Neural crest cell (in vitro differentiated cells): ENCODE measurements at places on chromosomes 4 and X. TPM values are rescaled to one million over a fixed set of nuclear protein-coding genes. Genes with fewer than 3 reads are reported as not detected.

TRIM75 gene
- not detected in 2 replicates for total RNA-seq

MAGEA9 gene
- total RNA-seq: not detected in 2 replicates

KCNE5 gene
- total RNA-seq: 1.9 TPM in 2 replicates

CLGN gene
- total RNA-seq: 16.1 and 19.0 TPM in 2 replicates

EXOC1L gene
- total RNA-seq: not detected in 2 replicates

NAA11 gene
- total RNA-seq: not detected in 2 replicates

DOK7 gene
- 0.16 TPM in 1 of 2 replicates, not detected in the other for total RNA-seq

- no peak overlapping the region for H3K27ac ChIP-seq
- no peaks in the 10 kb centered on the region for H3K27me3 ChIP-seq
- H3K36me3 ChIP-seq: no peaks in the 10 kb centered on the region
These were observed 231.9 kb upstream of the INTU start for GRCh38 chr4:127400731-127401346.

FHIP1A gene
- 0.23 TPM in 1 of 2 replicates, not detected in the other for total RNA-seq

CLDN34 gene
- total RNA-seq: 0.30 and 0.33 TPM in 2 replicates

ZFYVE28 gene
- total RNA-seq: 1.2 and 1.4 TPM in 2 replicates

- H3K27ac ChIP-seq: no peak overlapping the region
- no peaks in the 10 kb centered on the region for H3K27me3 ChIP-seq
- H3K36me3 ChIP-seq: no peaks in the 10 kb centered on the region
- no peak overlapping the region for H3K4me3 ChIP-seq
- DNase-seq: no peak
These were observed 437.6 kb upstream of the AGA start for GRCh38 chr4:177879851-177880250.

MAB21L2 gene
- total RNA-seq: 3.3 and 3.5 TPM in 2 replicates

DNA sequence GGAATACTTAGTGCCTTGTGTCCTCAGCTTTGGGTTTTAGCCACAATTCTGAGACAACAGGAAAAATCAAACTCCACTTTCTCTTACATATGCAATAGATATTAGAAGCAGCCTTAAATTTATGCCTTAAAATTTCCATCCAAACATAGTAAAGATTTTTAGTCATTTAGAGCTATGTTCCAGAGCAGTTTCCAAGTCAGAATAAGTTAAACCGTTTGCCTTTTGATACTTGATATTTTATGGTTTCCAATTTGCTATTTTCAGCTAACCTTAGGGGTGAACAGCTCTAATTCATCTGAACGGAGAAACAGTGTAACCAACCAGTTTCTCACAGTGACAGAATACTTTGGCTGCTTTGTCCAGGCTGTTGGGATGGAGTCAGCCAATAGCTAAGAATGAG lies 125.8 kb upstream of the RXFP1 start:
- no peak overlapping the region for H3K4me3 ChIP-seq
- H3K27me3 ChIP-seq: no peaks in the 10 kb centered on the region
- H3K4me1 ChIP-seq: no peaks in the 10 kb centered on the region
- no peak overlapping the region for H3K27ac ChIP-seq
- no peaks in the 10 kb centered on the region for H3K36me3 ChIP-seq
- DNase-seq: no peak

DNA sequence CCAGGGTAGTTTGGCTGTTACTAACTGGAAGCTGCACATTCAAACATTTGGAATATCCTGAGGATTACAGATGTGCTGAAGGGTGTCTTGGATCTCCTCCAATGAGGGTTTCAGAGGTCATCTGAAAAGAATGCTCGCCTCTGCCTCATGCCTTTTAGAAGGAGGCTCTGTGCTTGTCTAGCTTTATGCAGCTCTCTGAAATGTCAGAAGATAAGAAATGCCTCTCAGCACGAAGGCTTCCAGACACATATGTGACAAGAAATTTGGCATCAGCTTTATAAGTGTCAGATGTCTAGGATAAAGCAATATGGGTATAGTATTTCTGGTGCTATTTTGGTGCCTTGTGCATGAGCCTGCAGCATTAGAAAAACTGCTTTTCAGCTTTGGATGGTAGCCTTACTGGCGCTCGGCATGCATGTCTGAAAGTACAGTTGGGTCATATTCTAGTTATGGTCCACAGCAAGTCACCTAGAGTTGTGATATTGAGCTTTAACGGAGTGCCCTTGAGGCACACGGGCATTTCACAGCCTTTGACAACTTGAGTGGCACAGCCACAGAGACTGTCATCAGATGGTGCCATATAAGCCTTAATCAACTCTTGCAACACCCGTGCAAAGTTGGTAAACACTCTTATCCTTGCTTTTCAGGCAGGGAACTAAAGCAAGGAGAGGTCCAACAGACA lies 70.8 kb upstream of the PGRMC2 start:
- peaks cover 15% of the 10 kb centered on the region for H3K4me1 ChIP-seq
- no peak overlapping the region for H3K27ac ChIP-seq
- H3K36me3 ChIP-seq: peaks cover 3% of the 10 kb centered on the region
- DNase-seq: no peak
- no peaks in the 10 kb centered on the region for H3K27me3 ChIP-seq

DNA sequence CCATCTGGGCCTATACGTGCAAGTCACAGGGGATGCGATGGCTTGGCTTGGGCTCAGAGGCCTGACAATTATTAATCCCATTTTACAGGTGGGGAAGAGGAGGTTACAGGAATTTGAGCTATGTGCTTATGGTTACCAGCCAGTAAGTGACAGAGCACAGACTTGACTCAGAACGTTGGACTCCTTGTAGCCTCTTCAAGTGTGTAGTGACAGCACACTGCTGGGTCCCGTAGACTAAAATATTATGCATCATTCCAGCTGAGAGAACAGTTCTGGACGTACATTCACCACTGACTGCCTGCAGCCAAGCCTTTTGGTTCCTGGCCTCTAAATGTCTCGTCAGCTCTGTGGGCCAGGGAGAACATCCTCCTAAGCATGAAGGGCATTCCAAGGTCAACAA lies 314.5 kb downstream of the GPAT3 start:
- no peak for DNase-seq
- peaks cover 25% of the 10 kb centered on the region for H3K4me1 ChIP-seq
- no peaks in the 10 kb centered on the region for H3K27me3 ChIP-seq

PDCL2 gene
- total RNA-seq: not detected in 2 replicates

DNA sequence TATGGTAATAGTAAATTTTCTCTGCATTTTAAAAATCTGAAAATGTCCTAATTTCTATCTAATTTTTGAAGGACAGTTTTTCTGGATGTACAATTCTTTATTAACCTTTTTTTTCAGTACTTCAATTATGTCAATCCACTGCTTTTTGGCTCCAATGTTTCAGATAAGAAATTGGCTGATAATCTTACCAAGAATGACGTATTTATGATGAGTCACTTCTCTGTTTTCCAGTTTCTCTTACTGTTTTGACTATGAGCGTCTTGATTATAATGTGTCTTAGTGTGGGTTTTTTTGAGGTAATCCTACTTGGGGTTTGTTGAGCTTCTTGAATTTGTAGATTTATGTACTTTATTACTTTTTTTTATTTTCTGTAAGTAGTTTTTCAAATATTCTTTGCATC lies 47.2 kb downstream of the UGT2B11 start:
- peaks cover 6% of the 10 kb centered on the region for H3K36me3 ChIP-seq
- no peak overlapping the region for H3K4me3 ChIP-seq
- DNase-seq: no peak
- no peaks in the 10 kb centered on the region for H3K27me3 ChIP-seq

TBX22 gene
- total RNA-seq: 0.26 TPM in 1 of 2 replicates, not detected in the other

UGT2B17 gene
- total RNA-seq: not detected in 2 replicates

- no peaks in the 10 kb centered on the region for H3K36me3 ChIP-seq
- no peak overlapping the region for H3K4me3 ChIP-seq
- peaks cover 6% of the 10 kb centered on the region for H3K27me3 ChIP-seq
- DNase-seq: peak; percentile 40
- no peaks in the 10 kb centered on the region for H3K4me1 ChIP-seq
- no peak overlapping the region for H3K27ac ChIP-seq
These were observed 160.4 kb upstream of the GPR101 start for GRCh38 chrX:137194164-137194563.

TXK gene
- not detected in 2 replicates for total RNA-seq

DNA sequence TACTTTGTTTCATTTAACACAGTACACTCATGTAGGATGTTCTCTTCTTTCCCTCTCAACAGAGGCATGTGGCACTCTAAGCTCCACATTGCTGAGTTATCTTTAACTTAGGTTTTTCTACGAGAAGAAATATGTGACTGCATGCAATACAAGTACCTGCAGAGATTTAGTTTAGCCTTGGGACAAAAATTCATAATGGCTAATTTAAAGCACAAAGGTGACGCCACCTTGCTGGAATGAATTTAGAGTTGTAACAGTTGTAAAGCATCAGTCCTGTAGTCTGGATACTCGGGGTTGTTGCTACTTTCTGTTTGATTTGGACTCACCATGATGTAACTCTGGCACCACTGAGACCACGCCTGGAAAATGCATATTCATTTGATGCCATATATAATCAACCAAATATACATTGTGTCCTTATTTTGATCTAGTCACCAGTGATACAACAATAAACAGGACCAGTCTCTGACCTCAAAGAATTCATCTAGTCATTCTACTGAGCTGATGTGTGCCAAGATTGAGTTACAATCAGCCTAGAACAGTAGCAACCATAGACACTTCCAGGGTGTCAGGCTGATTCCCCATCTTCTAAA lies 451.0 kb upstream of the ZFP42 start:
- no peaks in the 10 kb centered on the region for H3K27me3 ChIP-seq
- DNase-seq: no peak
- H3K36me3 ChIP-seq: no peaks in the 10 kb centered on the region
- H3K4me3 ChIP-seq: no peak overlapping the region
- H3K27ac ChIP-seq: no peak overlapping the region
- no peaks in the 10 kb centered on the region for H3K4me1 ChIP-seq

DACH2 gene
- total RNA-seq: 1.0 and 1.2 TPM in 2 replicates

- no peak for DNase-seq
- peaks cover 45% of the 10 kb centered on the region for H3K4me1 ChIP-seq
- H3K27ac ChIP-seq: peak overlapping the region; percentile 58
- peak overlapping the region; percentile 92 for H3K4me3 ChIP-seq
These were observed 695 bp upstream of the PIGA start for GRCh38 chrX:15336023-15336413.
